ENCODE measurements at places on chromosomes 6 and 20.
A peak's percentile ranks its signal among the peaks of the same experiment; 100 is the strongest.

GRCh38 chr6:159968295-159969203, at the start of gene IGF2R:
Gene IGF2R (plus strand): TSS chr6:159969082. CDS start chr6:159969247, 165 bp downstream.
- peak; percentile 50 for DNase-seq

DNA sequence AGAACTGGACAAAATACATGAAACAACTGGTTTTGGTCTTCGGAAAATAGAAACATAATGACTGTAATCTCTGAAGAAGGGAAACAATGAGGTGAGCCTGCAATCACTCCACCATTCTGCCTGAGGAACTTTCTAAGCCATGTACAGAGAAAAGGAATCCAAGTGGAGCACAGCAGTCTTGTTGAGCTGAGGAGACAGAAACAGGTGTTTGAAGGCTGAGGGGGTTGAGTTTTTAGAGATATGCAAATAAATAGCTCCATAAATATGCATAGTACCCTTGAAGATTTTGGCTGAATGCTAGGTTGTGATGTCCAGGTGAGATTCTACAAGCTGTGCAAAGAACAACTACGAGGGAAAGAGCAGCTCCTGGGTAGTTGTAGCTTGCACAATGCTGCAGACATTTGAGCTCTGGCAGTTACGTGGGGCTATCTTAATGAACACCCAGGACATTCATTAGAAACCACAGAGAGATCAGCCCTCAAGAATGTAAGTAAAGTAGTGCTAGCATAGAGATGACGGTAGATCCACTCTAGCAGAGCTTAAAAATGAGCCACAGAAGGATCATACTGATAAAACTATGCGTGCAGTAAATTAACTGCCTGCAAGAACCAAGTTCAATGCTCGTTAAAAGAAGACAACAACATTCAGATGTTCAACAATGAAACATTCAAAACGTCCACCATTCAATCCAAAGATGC, 24.3 kb downstream of the TUBB2B start:
- no peak for DNase-seq

GRCh38 chr6:94300424-94301144, 881.2 kb upstream of the EPHA7 start:
- peak; percentile 27 for DNase-seq

GRCh38 chr6:99104218-99104617, 156.5 kb upstream of the FBXL4 start:
- no peak for DNase-seq

- no peak for DNase-seq
Observed at GRCh38 chr6:166165558-166166313, 1.9 kb downstream of the TBXT start.

GRCh38 chr6:2179950-2180349, 65.5 kb downstream of the GMDS start:
- peak; percentile 61 for DNase-seq

GRCh38 chr6:141830530-141830929, 302.2 kb upstream of the GJE1 start:
- no peak for DNase-seq

GRCh38 chr6:22826961-22827360, 257.6 kb downstream of the HDGFL1 start:
- no peak for DNase-seq

GRCh38 chr20:384723-385122, 4.2 kb downstream of the TRIB3 start:
- no peak for DNase-seq
